ENCODE measurements at places on chromosomes 12 and 14. TPM values are rescaled to one million over a fixed set of nuclear protein-coding genes. Genes with fewer than 3 reads are reported as not detected.
A peak's percentile ranks its signal among the peaks of the same experiment; 100 is the strongest.

- no peaks in the 10 kb centered on the region for H3K4me1 ChIP-seq
- DNase-seq: no peak
- no peak overlapping the region for H3K4me3 ChIP-seq
- no peaks in the 10 kb centered on the region for H3K36me3 ChIP-seq
- H3K27ac ChIP-seq: no peak overlapping the region
These were observed 398.6 kb upstream of the FLRT2 start for GRCh38 chr14:85131226-85131922.

The LRRK2 gene
- total RNA-seq: 6.8 TPM

The SYT1 gene
- total RNA-seq: 0.13 TPM

GRCh38 chr14:34872822-34873588 lies 2.2 kb downstream of the BAZ1A start:
- H3K27me3 ChIP-seq: no peaks in the 10 kb centered on the region
- no peaks in the 10 kb centered on the region for H3K36me3 ChIP-seq
- peak overlapping the region; percentile 75 for H3K4me3 ChIP-seq
- H3K27ac ChIP-seq: peak overlapping the region; percentile 99
- no peak for DNase-seq

DNA sequence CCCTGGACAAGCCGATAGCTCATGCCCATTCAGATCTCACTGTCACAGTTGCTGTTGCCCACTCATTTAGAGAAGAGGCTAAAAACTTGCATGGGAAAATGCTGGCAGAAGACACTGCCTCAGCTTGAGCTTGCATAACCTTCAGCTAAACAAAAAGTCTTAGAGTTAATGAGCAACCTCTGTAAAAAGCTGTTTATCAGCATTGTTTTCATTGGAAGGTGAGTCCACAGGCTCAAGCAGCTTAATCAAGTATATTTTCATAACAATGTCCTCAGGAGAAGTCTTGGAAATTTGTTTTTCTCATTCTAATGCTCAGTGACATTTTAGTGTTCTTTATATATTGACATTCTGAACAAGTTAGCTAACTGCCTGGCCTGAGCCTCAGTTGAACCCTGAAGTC lies 872.9 kb downstream of the TMTC2 start:
- no peaks in the 10 kb centered on the region for H3K27me3 ChIP-seq
- no peak for DNase-seq
- H3K27ac ChIP-seq: no peak overlapping the region
- H3K36me3 ChIP-seq: no peaks in the 10 kb centered on the region
- H3K4me3 ChIP-seq: no peak overlapping the region

The ACRBP gene
- 0.99 TPM for total RNA-seq

GRCh38 chr12:21065845-21066244 lies 65.1 kb upstream of the SLCO1B1 start:
- H3K27ac ChIP-seq: no peak overlapping the region
- H3K4me3 ChIP-seq: no peak overlapping the region
- no peaks in the 10 kb centered on the region for H3K4me1 ChIP-seq
- DNase-seq: no peak

- no peak overlapping the region for H3K27ac ChIP-seq
- DNase-seq: no peak
- H3K36me3 ChIP-seq: no peaks in the 10 kb centered on the region
- H3K4me3 ChIP-seq: no peak overlapping the region
- no peaks in the 10 kb centered on the region for H3K27me3 ChIP-seq
- H3K4me1 ChIP-seq: no peaks in the 10 kb centered on the region
These were observed 226.6 kb upstream of the TMTC1 start for GRCh38 chr12:30010071-30011052.

DNA sequence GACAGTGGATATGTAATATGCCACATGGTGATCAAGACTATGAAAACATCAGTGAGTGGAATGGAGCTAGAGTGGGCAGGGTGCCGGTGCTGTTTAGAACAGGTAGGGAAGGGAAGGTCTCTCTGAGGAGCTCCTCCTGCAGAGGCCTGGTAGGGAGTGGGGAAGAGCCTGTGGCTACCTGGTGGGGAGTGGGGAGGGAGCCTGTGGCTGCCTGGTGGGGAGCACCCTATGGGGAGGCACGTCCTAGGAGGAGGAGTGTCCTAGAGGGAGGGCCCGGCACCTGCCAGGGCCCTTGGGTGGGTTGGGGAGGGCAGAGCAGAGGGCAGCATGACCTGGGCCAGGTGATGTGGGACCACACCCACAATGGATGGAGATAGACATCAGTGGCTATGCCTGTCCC lies 122.6 kb downstream of the ADGRD1 start:
- H3K36me3 ChIP-seq: no peaks in the 10 kb centered on the region
- no peak overlapping the region for H3K27ac ChIP-seq
- no peaks in the 10 kb centered on the region for H3K27me3 ChIP-seq
- no peaks in the 10 kb centered on the region for H3K4me1 ChIP-seq

- H3K27me3 ChIP-seq: no peaks in the 10 kb centered on the region
- H3K4me1 ChIP-seq: peaks cover 13% of the 10 kb centered on the region
- DNase-seq: no peak
- H3K27ac ChIP-seq: no peak overlapping the region
These were observed 140.1 kb downstream of the ATP23 start for GRCh38 chr12:58081488-58081887.

- H3K27ac ChIP-seq: no peak overlapping the region
- no peaks in the 10 kb centered on the region for H3K4me1 ChIP-seq
- H3K36me3 ChIP-seq: no peaks in the 10 kb centered on the region
- no peak overlapping the region for H3K4me3 ChIP-seq
- no peaks in the 10 kb centered on the region for H3K27me3 ChIP-seq
- DNase-seq: peak; percentile 35
These were observed 268.7 kb upstream of the TBX3 start for GRCh38 chr12:114952573-114953271.

- no peak overlapping the region for H3K27ac ChIP-seq
- no peak overlapping the region for H3K4me3 ChIP-seq
- no peaks in the 10 kb centered on the region for H3K36me3 ChIP-seq
These were observed 138.7 kb upstream of the PLEKHA5 start for GRCh38 chr12:18990856-18991255.

GRCh38 chr14:23702656-23703426 lies 66.7 kb downstream of the DHRS2 start:
- no peaks in the 10 kb centered on the region for H3K4me1 ChIP-seq
- peaks cover 8% of the 10 kb centered on the region for H3K27me3 ChIP-seq
- DNase-seq: no peak
- H3K4me3 ChIP-seq: no peak overlapping the region

DNA sequence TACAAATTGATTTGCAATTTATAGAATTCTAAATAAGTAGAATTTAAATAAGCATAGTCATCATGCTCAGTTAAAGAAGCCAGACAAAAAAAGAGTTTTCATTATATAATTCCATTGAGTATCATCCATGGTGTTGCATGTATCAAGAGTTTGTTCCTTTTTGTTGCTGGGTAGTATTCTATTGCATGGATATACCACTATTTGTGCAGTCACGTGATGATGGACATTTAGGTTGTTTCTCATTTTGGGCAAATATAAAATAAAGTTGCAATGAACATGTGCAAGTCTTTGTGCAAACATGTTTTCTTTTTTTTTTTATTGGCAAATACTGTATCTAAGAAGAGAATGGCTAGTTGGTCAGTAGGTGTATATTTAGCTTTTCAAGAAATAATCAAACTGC lies 186.2 kb upstream of the FRMD6 start:
- no peak for DNase-seq
- no peak overlapping the region for H3K4me3 ChIP-seq
- no peaks in the 10 kb centered on the region for H3K36me3 ChIP-seq
- H3K4me1 ChIP-seq: no peaks in the 10 kb centered on the region
- H3K27me3 ChIP-seq: no peaks in the 10 kb centered on the region

Measured in psoas muscle (tissue), 8 donors.